ENCODE measurements at places on chromosomes 2 and 18.

- DNase-seq, result no peak
These were observed at the start of gene PDE1A for GRCh38 chr2:182426918-182427240. Gene PDE1A (minus strand): TSS chr2:182427036.

DNA sequence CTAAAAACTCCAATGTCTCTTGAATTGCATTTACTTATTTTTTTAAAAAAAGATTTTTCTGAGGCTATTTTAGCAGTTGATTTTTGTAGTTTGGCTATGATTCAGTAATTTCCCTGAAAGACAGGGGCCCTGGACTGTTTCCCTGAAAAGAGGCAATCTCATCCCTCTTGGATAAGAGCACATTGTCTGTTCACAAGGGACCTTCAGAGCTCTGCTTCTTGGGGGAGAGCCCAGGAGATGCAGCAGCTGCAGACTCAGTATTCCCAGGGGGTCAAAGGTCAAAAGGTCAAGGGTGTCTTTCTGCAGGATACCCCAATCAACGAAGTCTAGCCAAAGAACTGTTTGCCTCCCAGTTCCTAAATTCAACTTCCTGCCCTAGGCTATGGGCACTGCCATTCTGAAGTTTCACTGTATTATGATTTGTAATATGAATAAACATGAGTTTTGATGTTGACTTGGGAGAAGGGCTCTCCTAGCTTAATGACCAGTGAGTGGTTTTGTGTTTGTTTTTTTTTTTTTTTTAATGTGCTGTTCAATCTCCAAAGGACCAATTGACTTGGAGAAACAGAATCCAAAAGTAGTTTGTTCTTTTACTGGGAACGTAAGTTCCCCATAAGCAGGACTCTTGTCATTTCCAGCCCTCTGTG lies 157.0 kb upstream of the SERPINE2 start:
- no peak for DNase-seq

- no peak for DNase-seq
These were observed 384.5 kb downstream of the MTX2 start for GRCh38 chr2:176653479-176654443.

GRCh38 chr2:118190474-118190873 lies 102.2 kb downstream of the INSIG2 start:
- no peak for DNase-seq

DNA sequence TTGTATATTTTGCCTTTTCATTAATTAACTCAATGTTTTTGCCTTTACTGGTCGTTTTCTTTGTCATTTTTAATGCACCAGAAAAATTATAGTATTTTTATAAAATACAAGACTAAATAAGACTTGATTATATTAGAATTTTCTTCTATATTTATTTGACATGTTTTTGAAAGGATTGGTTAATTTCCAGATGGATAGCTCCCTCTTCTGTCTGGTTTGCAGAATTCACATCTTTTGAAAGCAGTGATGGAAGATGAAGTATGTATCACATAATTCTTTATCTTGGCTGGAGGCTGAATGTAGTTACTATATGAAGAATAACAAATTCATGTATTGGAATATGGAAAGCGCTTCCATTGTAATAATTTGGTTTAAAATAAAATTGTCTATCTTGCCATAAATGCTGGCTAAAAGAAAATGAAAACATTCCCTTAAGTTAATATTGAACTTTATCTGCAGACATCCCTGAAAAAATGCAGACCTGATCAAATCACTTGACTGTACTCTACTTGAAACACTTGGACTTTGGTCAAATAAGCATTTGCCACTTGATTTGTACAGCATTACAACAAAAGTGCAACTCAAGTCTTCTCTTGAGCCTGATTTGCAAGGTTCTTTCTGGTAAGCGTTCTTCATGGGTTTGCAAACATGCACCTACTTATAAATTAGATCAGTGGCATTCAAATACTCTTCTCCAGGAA lies 86.3 kb upstream of the EFEMP1 start:
- no peak for DNase-seq

Measured in activated T-helper 1 cell treated with anti-CD3 and anti-CD28 coated beads, Interleukin-2, amount 50 U/mL, for 16 hours (primary cell).